ENCODE measurements at places on chromosomes 2 and 18.

- no peak for DNase-seq
Measured at GRCh38 chr2:171554991-171555615, 32.8 kb downstream of the CYBRD1 start.

DNA sequence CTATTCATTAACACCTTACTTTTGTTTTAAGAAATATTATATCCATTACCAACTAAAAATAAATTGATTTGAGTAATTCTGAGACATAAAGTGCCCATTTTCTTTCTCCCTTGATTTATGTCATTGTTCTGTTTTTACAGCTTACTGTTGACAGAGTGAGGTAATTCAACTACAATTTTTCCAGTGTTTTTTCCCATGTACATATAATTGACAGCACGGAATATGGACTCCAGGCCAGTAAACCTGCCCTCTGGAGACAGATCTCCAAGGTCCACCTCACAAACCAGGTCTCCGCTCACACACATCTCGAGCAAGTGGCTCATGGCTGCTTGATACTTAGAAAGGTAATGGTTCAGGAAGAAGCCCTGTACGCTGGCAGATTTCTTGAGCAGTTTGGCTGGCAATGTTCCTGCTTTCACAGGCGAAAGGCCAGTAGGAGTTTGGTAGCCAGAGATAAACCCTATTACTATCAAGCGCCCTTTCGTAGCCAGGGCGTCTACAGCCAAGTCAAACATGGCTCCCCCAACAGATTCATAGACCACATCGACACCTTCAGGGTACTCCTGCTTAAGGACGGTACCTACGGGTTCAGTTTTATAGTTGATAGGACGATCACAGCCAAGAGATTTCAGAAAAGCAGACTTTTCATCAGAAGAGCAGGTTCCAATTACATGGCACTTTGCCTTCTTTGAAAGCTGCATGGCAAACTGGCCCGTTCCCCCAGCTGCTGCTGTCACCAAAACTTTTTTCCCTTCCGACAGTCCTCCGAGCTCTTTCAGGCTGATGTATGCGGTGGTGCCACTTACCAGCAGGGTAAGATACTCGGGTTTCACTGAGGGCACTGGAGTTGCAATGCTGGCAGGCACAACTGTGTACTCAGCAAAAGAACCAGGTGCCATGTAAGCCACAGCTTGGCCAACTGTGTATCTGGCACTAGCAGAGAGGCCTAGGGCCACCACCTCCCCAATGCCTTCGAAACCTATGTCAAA lies 7.4 kb downstream of the PTGR3 start:
- DNase-seq: no peak

DNA sequence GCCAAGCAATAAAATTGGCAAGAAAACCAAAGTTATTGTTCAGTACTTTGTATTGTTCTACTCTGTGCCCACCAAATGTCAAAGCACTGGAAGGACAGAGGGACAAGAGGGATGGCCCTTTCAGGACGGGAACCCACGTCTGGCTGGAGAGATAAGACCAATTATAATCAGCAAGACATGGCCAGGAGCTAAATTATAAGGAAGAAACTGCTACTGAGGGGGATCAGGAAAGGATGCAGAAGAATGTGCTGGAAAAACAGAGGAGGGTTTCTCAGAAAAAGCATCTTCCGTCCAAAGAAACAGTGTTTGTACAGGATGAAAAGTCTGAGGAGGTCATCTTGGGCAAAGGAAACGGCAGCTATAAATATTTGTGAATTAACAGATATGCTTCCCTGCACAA lies 46.4 kb upstream of the NARS1 start:
- DNase-seq: peak; percentile 62

DNA sequence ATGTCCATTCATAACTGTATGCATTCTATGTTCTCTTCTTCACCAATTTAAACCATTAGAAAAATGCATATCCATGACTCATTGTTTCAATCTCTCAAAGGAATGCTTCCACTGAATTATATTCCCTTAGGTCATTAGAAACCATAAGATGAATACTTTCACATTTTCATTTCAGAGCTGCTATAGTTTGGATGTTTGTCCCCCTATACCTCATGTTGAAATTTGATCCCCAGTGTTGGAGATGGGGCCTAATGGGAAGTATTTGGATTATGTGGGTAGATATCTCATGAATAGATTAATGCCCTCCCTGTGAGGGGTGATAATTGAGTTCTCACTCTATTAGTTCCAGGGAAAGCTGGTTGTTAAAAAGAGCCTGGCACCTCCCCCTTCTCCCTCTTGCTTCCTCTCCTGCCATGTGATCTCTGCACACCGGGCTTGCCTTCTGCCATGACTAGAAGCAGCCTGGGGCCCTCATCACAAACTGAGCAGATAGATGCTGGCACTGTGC lies 35.7 kb downstream of the THUMPD2 start:
- DNase-seq: no peak

- DNase-seq: no peak
Measured at GRCh38 chr2:190646780-190647522, 1.9 kb upstream of the NAB1 start.

GRCh38 chr2:186912979-186913378 lies 64.0 kb upstream of the ZSWIM2 start:
- DNase-seq: no peak

DNA sequence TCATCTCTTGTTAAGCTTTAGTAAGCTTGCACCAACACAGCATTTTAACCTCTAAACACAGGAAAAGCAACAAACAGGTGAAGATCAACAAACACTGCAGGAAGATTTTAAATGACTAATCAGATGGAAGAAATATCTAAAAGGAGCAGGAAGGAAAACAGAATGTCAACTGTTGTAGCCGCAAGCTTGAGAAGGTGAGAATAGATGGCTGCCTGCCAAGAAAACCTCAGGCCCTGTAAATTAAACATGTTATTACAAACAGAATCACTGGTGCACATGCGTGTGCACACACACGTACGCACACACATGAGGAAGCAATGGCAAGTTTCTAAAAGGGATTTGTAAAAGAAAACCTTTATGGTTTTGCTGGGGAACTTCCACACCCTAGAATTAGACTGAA lies 257.8 kb upstream of the GALNT5 start:
- no peak for DNase-seq
